ENCODE measurements at places on chromosomes 12 and 14. TPM values are rescaled to one million over a fixed set of nuclear protein-coding genes. Genes with fewer than 3 reads are reported as not detected.

Gene SERPINA4
- not detected for total RNA-seq

Gene FAIM2
- not detected for total RNA-seq

Gene GARIN6
- not detected for total RNA-seq

Gene ESPL1
- total RNA-seq: 19.1 TPM

Gene FLVCR2
- 0.59 TPM for total RNA-seq

Gene ADAMTS20
- total RNA-seq: 0.22 TPM

Gene MEG3
- total RNA-seq: not detected

Gene SIRT4
- 1.4 TPM for total RNA-seq

Gene DIO3
- total RNA-seq: not detected

Gene RIPK3
- total RNA-seq: not detected

Gene DCN
- total RNA-seq: 0.84 TPM

Gene RTL1
- total RNA-seq: not detected

Gene CD9
- total RNA-seq: 128 TPM

Gene RILPL1
- 9.3 TPM for total RNA-seq

Gene FGD4
- total RNA-seq: 2.3 TPM

Gene ANKRD33
- total RNA-seq: not detected

Gene IPO4
- total RNA-seq: 53.2 TPM

Gene SIX6
- not detected for total RNA-seq

Gene HOMEZ
- 4.5 TPM for total RNA-seq

Gene KCTD10
- 53.6 TPM for total RNA-seq

Gene ASCL1
- total RNA-seq: not detected

Gene NCOR2
- total RNA-seq: 32.9 TPM

Gene SYT1
- total RNA-seq: 7.5 TPM

Gene WNT1
- total RNA-seq: not detected

Gene PPP1R36
- total RNA-seq: 0.69 TPM

Gene TSPAN8
- 55.8 TPM for total RNA-seq

Gene IFNG-AS1
- total RNA-seq: not detected

Gene TPPP2
- total RNA-seq: not detected

Gene RNFT2
- total RNA-seq: 10.9 TPM

Gene WSB2
- 117 TPM for total RNA-seq

Gene CORO1C
- total RNA-seq: 127 TPM

Gene ESRRB
- total RNA-seq: not detected

Gene BDKRB2
- 0.89 TPM for total RNA-seq

Gene HSPB8
- 46.0 TPM for total RNA-seq

Gene DDN
- total RNA-seq: 0.03 TPM

Gene TGM1
- 3.3 TPM for total RNA-seq

Gene C12orf50
- not detected for total RNA-seq

Gene TC2N
- total RNA-seq: not detected

Gene TMEM260
- total RNA-seq: 15.6 TPM

Gene KRT79
- total RNA-seq: 0.26 TPM

Gene APOF
- not detected for total RNA-seq

Gene CYP46A1
- 0.12 TPM for total RNA-seq

Gene GRIP1
- not detected for total RNA-seq

Gene KRT74
- total RNA-seq: not detected

Gene USP44
- not detected for total RNA-seq

Gene MAPK1IP1L
- total RNA-seq: 40.1 TPM

Gene C12orf42
- not detected for total RNA-seq

Gene KRT3
- not detected for total RNA-seq

Gene IAPP
- not detected for total RNA-seq

Gene HCAR3
- total RNA-seq: not detected

Gene NOC4L
- total RNA-seq: 15.2 TPM

Gene TAS2R30
- 0.05 TPM for total RNA-seq

Gene ANG
- total RNA-seq: 0.07 TPM

Gene LARP4
- 34.5 TPM for total RNA-seq

Gene INHBC
- total RNA-seq: not detected

Gene RIMBP2
- total RNA-seq: not detected

Gene ST8SIA1
- 0.34 TPM for total RNA-seq

Gene TAS2R9
- not detected for total RNA-seq

Gene ETNK1
- total RNA-seq: 26.1 TPM
